ENCODE measurements at places on chromosomes 2 and 18.
A peak's percentile ranks its signal among the peaks of the same experiment; 100 is the strongest.

GRCh38 chr18:10128921-10129501 lies 215.2 kb downstream of the VAPA start:
- DNase-seq = no peak

- no peak for DNase-seq
Measured at GRCh38 chr2:74530239-74531187, 780 bp downstream of the HTRA2 start.

DNA sequence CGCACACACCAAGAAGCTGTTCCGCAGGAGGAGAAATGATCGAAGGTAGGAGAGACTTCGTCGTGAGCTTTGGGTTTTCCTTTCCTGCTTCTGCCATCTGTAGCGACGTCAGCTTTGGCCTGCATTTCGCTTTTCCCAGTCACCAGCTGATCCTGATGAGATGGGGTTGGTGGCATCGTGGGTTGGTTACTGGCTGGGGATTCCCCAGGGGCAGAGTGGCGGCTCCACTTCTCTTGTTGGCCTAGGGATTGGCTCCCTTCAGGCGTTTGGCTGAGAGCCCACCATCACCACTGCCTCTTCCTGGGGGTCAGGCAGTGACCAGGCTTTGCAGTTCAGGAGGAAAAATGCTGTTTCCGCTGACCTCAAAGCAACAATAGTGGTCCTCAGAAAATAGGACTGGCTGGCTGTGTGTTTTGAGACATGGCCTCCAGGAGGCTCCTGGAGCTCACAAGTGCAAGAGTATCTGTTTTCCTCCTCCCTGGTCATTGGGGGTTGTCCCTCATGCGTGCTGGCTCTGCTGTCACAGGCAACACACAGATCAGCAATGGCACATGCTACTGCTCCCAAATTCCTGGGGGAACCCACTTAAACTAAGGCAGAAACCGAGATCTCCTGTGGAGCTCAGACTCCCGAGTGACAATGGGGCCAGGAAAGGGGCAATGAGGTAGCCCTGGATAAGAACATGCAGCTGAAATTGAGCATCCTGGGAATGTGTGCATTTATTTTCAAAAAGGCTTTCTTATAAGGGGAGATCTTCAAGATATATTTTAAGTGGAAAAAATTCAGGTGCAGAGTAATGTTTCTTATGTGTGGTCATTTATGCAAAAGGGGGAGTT lies 173.0 kb downstream of the CTIF start:
- DNase-seq = no peak

- DNase-seq = no peak
Measured at GRCh38 chr2:104939570-104940217, 85.8 kb downstream of the POU3F3 start.

DNA sequence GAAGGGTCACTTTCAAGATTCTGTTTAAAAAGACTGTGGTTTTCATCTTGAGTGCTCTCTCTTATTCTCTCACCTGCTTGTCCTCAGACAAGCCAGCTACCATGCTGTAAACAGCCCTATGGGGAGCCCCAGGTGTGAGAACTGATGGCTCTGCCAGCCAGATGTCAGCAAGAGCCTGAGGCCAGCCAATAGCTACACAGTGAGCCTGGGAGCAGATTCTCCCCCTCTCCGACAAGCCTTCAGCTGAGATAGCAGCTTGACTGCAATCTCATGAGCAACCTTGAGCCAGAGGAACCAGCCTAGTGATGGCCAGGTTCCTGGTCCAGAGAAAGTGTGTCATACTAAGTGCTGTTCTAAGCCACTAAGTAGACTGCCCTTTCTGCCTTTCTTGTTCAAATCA lies 272.1 kb downstream of the NAPG start:
- DNase-seq = peak; percentile 89

DNA sequence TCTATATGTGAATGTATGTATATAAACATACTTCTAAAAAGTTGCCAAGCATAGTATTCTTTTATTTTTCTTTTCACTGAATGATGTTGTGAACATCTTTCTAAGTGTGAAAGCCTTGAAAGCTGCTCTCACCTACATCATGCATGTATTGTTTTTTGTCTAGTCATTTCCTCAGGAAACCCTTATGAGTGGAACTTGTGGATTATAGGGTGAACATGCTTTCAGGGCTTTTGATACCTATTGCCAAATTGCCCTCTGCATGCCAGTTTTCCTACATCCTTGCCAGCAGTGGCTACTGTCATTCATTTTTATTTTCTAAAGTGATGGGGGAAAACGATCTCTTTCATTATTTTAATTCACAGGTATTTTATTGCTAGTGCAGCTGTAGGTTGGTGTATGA lies 78.3 kb downstream of the ADAM23 start:
- no peak for DNase-seq

DNA sequence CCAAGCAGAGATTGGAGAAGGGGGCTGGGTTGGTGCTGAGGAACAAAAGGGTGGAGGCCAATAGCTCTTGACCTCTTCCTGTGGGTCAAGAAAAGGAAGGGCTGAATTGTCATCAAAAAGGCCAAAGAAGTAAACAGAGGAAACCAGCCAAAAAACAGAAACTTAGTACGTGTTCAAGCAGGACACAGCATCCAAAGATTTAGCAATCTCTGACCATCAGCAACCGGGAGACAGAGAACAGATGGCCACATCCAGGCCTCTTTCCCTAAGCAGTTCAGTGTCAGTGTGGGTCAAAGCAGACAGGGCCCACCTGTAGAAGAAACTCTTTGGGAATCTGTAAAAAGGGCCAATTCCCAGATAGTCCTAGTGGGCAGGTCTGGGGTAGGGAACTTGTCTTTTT lies 2.9 kb downstream of the DNPEP start:
- DNase-seq = no peak

DNA sequence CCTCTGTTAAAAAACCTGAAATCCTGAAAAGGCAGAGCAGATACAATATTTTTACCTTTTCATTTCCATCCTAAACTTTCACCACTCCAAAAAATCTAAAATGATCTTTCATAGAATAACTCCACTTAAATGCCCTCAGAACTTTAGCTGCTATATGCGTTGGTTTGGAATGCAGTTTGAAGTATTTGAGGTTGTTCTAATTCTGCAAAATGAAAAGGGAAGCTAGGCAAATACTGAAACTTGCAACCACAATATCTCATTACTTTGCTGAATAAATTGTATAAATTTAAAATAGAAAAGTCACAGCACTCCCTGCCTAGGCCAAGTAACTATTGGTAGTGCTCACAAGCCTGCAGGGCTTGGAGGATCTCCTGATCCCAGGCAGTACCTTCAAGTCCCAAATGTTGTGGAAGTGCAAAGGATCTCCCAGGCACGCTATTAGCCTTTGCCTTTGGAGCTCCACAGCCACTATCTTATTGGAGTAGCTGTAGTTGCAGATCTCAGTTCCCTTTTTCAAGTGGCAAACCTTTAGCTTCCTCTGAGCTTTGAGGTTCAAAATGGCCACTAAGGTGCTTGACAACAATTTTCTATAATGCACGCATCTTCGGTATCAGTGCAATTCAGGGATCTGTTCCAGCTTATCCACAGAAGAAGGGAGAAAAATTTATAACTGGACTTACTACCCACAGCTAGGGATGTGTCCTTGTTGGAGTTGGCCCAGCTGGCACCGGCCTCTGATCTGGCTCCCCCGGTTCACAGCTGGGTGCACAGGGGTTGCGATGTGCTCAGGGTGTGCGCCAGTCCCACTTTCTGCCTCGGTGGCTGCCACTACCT lies 43.4 kb upstream of the ANKRD62 start:
- no peak for DNase-seq

All from NCI-H187 (cell line).